ENCODE measurements at places on chromosomes 13 and 19. TPM values are rescaled to one million over a fixed set of nuclear protein-coding genes. Genes with fewer than 3 reads are reported as not detected.

Gene TMEM221
- not detected for total RNA-seq

Gene SBNO2
- 67.5 TPM for total RNA-seq

Gene RAB4B
- total RNA-seq: 17.8 TPM

Gene RAB3A
- 1.1 TPM for total RNA-seq

Gene IFNL1
- total RNA-seq: not detected

Gene ACER1
- 1.8 TPM for total RNA-seq

Gene NOTCH3
- 149 TPM for total RNA-seq

Gene C1QTNF9B
- not detected for total RNA-seq

Gene GIPC3
- total RNA-seq: 0.28 TPM

Gene PSG11
- total RNA-seq: not detected

Gene SIGLEC9
- 0.48 TPM for total RNA-seq

Gene LYPD5
- total RNA-seq: 18.0 TPM
